ENCODE measurements at places on chromosomes 13 and 19.

GRCh38 chr13:44026194-44026593 is 146.5 kb downstream of the LACC1 start:
- no peak for DNase-seq

GRCh38 chr13:106104281-106104901 is 431.1 kb downstream of the EFNB2 start:
- no peak for DNase-seq

DNA sequence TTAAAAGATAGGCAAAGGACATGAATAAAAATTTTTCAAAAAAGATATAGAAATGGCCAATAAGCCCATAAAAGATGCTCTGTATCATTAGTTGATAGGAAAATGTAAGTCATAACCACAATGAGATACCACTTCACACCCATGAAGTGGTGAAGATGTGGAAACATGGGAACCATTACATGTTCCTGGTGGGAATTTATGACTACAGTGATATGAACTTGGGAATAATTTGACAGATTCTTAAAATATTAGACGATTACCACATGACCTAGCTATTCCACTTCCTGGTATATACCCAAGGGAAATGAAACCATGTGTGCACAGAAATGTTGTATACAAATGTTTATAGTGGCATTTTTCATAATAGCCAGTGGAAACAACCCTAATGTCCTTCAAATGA is 232.2 kb downstream of the GGACT start:
- DNase-seq = no peak

DNA sequence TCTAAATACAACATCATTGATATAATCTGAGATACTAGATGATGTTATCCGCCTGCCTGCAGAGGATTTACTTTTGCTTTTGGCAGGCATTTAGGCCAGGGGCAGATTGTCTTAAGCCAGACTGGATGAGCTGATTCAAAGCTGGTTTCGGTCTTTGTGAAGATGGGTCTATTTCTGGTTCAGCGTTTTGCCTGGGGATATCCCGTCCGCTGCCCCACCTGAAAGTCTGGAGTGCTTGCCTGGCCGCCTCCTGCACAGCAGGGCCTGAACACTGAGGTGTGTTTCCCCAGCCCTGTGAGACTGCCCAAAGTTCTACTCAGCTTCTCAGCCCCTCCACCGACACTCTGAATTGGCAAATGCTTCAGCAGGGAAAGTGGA is 149.7 kb downstream of the KATNAL1 start:
- no peak for DNase-seq

- no peak for DNase-seq
These were observed 22.3 kb upstream of the CSNK1A1L start for GRCh38 chr13:37127691-37128241.

- DNase-seq = no peak
These were observed 665.6 kb downstream of the SLITRK1 start for GRCh38 chr13:83216479-83217245.

DNA sequence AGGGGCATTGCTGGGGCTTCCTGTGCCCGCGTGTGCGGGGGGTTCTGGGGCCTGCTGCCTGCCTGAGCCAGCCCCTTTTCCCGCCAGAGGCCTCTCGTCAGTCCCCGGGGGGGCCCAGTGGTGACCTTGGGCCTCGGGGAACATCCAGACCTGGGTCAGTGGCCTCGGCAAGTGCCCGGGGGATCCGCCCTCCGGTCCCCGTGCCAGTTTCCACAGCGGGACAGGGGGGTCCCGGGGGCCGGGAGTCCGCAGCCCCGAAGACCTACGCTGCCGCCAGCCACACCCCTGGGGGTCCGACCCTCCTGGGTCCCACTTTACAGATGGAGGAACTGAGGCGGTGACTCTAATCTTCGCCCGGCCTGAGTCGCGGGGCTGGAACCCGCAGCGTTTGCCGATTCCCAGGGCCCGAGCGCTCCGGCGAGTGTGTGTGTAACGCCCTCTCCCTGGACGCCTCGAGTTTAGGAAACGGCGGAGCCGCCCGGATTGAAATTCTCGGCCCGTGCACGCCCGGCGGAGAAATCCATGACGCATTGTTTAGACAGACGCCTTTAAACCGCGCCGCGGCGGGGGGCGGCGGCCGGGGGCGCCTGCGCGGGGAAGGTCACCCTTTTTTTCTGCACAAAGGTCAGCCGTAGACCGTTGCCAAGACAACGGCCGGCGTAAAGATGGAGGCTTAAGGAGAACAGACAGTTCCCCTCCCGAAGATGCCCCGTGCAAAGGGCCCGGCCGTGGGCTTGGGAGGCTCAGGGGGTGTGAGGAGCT is 39.3 kb downstream of the EFNA2 start:
- no peak for DNase-seq

DNA sequence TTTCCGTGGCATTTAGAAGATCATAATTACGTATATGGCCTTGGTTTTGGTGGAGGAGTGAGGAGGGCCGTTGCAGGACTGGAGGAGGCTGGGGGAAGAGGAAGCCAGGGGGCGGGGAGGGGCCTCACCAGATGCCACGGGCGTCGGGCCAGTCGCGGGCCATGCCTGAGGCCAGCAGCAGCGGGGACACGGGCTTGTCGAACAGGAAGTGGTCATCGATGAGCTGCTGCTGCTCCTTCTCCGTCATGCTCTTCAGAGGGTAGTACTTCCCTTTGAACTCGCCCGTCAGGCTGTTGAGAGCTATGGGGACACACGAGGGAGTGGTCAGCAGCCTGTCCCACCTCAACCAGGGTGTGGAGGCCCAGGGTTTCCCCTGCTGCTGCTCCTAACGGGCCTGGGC is 11.1 kb downstream of the CKM start:
- peak; percentile 62 for DNase-seq

GRCh38 chr13:40158757-40159156 is 503.3 kb downstream of the COG6 start:
- no peak for DNase-seq

- peak; percentile 94 for DNase-seq
These were observed 33.0 kb downstream of the DEDD2 start for GRCh38 chr19:42184401-42184861.

DNA sequence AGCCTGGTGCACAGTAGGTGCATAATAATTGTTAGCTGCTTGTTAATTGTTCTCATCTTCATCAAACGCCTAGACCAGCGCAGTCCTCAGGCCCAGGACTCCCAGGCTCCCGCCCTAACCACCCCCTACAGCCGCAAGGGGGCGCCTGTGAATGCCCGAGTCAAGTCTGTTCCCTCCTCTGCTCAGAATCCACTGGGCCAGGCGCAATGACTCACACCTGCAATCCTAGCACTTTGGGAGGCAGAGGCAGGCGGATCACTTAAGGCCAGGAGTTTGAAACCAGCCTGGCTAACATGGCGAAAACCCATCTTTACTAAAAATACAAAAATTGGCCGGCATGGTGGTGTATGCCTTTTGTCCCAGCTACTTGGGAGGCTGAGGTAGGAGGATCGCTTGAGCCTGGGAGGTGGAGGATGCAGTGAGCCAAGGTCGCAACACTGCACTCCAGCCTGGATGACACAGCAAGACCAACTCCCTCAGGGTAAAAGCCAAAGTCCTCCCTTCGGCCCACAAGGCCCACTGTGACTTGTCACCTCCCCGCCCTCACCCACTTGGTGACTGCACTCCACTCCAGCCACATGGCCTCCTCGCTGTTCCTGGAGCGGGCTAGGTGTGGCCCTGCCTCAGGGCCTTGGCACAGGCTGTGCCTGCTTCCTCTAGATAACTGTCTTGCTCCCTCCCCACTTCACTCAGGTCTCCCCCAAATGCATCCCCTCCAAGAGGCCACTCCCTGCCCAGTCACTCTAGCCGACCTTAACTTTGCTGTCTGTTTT is 9.1 kb downstream of the ZNF653 start:
- peak; percentile 88 for DNase-seq

- DNase-seq = no peak
These were observed 278.6 kb upstream of the EDNRB start for GRCh38 chr13:78197231-78197630.

- DNase-seq = no peak
These were observed 31.3 kb upstream of the FGF9 start for GRCh38 chr13:21639561-21639960.

DNA sequence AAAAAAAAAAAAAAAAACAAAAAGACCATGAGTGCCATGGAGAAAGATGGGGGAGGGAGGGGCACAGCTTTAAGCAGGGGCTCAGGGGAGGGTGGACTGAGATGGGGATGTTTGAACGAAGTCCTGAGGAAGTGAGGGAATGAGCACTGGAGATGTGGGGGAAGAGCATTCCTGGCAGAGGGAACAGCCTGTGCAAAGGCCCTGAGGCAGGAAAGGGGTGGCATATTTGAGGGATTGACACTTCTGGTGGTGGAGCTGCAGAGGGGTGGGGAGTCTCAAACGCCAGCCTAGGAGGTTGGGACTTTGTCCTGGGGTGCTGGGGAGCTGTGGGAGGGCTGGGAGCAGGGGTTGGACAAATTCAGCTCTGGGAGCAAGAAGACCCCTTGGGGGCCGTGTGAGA is 29.2 kb downstream of the MYH14 start:
- DNase-seq = no peak

- no peak for DNase-seq
These were observed 9.5 kb downstream of the SHANK1 start for GRCh38 chr19:50710094-50710493.

DNA sequence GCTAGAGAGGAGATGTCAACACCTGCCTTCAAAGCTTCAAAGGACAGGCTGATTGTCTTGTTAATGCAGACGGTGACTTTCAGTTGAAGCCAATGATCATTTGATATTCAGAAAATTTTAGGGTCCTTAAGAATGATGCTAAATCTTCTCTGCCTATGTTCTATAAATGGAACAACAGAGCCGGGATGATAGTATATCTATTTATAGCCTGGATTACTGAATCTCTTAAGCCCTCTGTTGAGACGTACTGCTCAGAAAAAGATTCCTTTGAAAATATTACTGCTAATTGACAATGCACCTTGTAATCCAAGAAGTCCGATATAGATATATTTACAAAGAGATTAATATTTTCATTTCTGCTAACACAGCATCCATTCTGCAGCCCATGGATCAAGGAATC is 35.8 kb upstream of the LMO7 start:
- DNase-seq = no peak

- DNase-seq = no peak
These were observed 274.4 kb upstream of the GPC6 start for GRCh38 chr13:92952161-92952560.

GRCh38 chr19:16772841-16773240 is 53.2 kb downstream of the NWD1 start:
- DNase-seq = no peak

DNA sequence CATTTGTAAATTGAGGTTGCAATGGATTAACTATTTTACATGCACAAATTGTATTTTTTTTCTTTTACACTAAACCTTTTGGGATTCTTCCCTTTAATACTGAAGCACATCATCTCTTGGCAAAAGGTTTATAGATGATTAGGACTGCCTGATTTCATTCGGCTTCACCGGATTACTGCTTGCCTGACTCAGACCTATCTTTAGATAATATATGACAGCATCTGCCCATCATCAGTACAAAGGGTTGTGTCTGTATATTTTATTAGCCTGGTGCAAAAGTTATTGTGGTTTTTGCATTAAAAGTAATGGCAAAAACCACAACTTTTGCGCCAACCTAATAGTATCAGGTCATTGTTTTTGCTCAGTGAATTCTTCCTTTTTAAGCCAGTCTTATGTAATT is 316.2 kb upstream of the HTR2A start:
- no peak for DNase-seq

DNA sequence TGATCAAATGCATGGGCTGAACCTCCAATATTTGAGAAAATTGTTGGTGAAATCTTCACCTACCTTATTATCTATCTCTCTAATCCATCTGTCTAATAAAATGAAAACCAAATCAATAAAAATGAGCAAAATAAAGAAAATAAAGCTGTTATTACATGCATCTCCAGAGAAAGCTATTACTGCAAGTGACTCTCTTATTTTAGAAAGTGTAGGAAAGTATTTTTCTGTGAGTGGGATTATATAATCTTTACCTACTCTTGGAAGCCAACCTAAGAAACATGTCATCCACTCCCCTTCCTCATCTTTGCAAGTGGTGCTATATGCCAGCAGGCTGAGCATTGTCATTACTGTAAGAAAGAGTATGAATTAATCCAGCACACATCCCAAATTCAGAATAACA is 191.5 kb upstream of the RFC3 start:
- no peak for DNase-seq

- DNase-seq = no peak
These were observed 6.7 kb downstream of the PAN3 start for GRCh38 chr13:28145049-28145448.

DNA sequence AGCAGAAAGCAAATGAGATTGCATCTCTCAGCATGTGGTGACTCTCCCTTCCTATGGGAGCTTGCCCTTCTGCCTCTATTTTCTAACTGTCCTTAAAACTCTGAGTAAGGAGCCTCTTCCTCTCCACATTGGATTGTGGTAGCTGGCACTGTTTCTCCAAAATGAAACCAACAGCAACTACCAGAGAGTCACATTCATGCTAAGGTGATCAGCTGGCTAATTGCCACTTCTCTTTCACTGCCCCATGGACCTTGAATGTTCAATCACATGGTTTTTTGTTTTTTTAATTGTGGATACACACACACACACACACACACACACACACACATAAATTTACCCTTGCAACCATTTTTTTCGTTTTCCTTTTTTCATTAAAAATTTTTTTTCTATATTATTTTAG is 154.7 kb upstream of the TSC22D1 start:
- DNase-seq = no peak

- DNase-seq = no peak
These were observed 28.5 kb downstream of the AP1M1 start for GRCh38 chr19:16226184-16226591.

DNA sequence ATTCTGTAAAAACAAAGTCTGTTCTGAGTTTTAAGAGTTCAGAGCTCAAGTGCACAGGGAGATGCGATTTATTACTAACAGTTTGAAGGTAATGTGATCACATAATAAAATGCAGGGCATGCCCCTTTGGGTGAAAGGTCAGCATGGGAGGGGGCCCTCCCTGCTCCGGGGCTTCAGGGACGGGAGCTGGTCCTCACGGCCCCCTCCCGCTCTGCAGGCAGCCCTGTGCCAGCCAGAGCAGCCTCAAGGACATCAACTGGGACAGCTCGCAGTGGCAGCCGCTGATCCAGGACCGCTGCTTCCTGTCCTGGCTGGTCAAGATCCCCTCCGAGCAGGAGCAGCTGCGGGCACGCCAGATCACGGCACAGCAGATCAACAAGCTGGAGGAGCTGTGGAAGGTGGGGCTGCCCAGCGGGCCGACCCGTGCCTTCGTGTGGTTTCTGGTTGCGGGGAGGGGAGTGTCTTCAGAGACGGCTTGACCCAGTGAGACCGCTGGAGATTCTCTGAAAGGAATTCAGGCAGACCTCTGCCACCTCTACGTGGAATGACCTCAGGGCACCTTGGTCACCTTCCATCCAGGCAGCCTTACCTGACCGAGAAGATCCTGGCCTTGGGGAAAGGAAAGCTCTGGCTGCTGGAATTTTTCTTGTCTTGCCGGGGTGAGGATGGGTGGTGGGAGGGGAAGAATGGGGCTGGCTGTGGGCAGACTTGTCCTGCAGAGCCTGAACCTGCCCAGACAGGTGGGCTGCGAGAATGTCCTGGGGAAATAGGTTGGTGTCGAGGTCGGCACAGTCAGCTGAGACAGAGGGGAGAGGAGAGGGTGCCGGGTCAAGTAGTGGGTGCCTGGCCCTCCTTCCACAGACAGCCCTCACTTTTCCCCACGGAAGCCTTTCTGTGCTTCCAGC is 19.0 kb downstream of the UPF1 start:
- DNase-seq = no peak

GRCh38 chr19:6113616-6114188 is 3.4 kb upstream of the RFX2 start:
- DNase-seq = no peak

Measured in H9 (cell line).